Type B pancreatic cell (in vitro differentiated cells): ENCODE measurements at places on chromosomes 6 and 20. TPM values are rescaled to one million over a fixed set of nuclear protein-coding genes. Genes with fewer than 3 reads are reported as not detected.

GRCh38 chr6:39893286-39893685 lies 41.0 kb downstream of the MOCS1 start:
- no peak for DNase-seq

- DNase-seq = peak; percentile 79
Measured at GRCh38 chr20:3218307-3218988, 9.2 kb downstream of the ITPA start.

COMMD7 gene
- total RNA-seq = 72.3 and 82.3 TPM in 2 replicates

IL17F gene
- not detected in 2 replicates for total RNA-seq

GRCh38 chr6:41651246-41651961 lies 13.1 kb downstream of the MDFI start:
- no peak for DNase-seq

- DNase-seq = no peak
Measured at GRCh38 chr6:151475653-151476523, 17.9 kb upstream of the CCDC170 start.

PNRC1 gene
- total RNA-seq = 140 and 150 TPM in 2 replicates

DNA sequence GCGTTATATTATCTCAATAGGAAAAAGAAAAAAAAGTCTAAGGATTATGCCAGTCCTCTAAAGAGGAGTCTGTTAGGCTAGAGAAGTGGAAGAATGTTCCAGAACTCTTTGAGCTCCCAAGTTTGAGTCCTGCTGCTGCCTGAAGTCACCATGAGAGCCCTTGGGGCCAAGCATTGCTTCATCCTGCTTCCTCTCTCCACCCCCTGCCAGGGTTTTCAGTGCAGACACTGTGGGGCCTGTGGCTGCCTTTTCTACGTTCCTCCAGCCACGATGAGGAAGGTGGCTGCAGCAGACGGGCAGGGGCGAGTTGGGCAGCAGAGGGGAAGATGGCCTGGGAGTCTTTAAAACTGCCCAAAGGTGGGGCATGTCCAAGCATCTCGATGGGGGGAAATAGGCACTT lies 214.4 kb upstream of the KCNG1 start:
- no peak for DNase-seq

TRIM40 gene
- 0.17 TPM in 1 of 2 replicates, not detected in the other for total RNA-seq

- DNase-seq = no peak
Measured at GRCh38 chr6:165967810-165968407, 199.7 kb downstream of the TBXT start.

DNA sequence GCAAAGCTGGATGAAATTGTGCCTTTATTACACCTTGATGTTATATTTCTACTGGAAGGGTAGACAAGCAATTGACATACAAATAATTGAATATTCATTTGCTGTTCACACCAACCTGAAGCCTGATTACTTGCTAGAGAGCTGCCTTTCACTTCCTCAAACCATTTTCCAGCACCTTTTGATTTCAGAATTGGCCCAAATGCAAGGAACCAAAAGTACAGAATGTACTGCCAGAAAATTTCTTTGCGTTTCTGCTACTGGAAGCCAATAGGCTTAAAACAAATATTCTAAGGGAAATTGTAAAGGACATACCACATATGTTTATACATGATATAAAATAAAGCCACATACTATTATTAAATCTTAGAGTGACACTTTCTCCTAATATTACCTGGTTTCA lies 94.5 kb downstream of the RFPL4B start:
- no peak for DNase-seq

- DNase-seq = no peak
Measured at GRCh38 chr6:135913785-135914184, 62.3 kb downstream of the PDE7B start.

- no peak for DNase-seq
Measured at GRCh38 chr6:167113047-167113754, 9.7 kb upstream of the CCR6 start.

GRCh38 chr6:50922579-50923525 lies 104.2 kb downstream of the TFAP2B start:
- DNase-seq = no peak

- DNase-seq = no peak
Measured at GRCh38 chr6:79813143-79813850, 134.1 kb downstream of the ELOVL4 start.

ULBP2 gene
- 1.4 TPM in 1 of 2 replicates, not detected in the other for total RNA-seq

GRCh38 chr6:115717062-115717461 lies 343.6 kb downstream of the FRK start:
- DNase-seq = no peak

DNA sequence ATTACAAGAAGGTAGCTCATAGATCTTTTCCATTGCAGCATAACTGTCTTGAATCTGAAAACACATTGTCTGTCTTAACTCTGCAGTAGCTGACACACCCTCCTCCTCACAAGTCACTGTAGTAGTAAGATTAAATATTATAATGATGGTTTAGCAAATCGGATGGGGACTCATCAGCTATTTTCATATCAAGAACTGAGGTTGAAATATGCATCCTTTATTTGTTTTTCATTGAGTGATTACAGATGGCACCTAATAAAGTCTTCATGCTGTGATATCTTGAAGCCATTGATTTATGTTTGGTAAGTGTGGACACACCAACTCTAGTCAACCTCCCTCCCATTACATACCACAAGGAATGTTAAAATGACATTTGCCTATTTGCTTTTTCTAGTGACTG lies 267.4 kb upstream of the TAB2 start:
- no peak for DNase-seq

- no peak for DNase-seq
Measured at GRCh38 chr6:141158740-141159139, 974.0 kb upstream of the GJE1 start.

- no peak for DNase-seq
Measured at GRCh38 chr6:166244353-166245045, 63.7 kb downstream of the PRR18 start.

GRCh38 chr6:162699961-162700360 lies 27.6 kb downstream of the PRKN start:
- no peak for DNase-seq

CHRNA4 gene
- total RNA-seq = 1.8 and 9.1 TPM in 2 replicates

APCDD1L gene
- 0.26 and 0.53 TPM in 2 replicates for total RNA-seq

DNA sequence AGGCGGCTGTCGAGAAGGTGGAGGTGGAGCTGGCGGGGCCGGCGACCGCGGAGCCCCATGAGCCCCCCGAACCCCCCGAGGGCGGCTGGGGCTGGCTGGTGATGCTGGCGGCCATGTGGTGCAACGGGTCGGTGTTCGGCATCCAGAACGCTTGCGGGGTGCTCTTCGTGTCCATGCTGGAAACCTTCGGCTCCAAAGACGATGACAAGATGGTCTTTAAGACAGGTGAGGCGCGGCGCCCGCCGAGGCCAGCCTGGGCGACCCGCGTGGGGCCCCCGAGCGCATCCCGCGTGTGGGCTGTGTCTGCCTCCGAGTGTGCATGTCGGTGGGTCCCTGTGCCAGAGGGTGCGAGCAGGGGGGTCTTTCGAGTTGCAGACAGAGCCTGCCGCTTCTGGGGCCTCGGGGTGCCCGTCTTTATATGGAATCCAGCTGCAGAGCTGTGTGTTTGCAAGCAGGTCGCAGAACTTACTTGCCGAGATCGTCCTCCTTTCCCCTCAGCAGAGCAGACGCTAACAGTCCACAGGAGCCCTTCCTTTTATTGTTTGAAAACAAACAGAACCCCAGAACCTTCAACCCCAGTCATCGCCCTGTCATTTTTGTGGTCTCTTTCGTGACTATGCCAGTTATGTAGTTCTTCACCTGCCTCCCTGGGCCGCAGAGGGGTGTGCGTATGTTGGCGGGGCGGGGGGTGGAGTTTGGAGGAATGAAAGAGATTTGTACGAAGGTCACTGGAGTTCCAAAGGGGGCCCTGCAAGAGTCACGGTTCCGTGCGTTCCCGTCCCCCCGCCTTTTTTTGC lies 766 bp downstream of the SLC16A10 start:
- DNase-seq = no peak

DNA sequence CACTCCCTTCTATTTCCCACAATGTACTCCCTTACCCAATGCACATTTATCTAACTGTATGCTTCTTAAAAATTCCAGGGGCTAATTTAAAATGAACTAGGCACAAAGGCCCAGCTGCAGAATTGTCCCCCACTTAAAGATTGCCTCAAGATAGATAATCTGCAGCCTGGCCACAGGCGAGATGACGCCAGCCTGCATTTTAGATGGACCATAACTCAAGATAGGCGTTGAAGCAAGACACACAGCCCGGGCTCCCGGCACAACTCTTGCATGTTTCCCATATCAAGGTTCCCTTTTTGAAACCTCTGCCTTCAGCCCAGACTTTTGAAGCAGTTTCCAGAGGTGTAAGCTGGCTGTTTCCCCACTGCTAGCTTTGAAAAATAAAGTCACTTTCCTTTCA lies 3.2 kb upstream of the REPS1 start:
- no peak for DNase-seq

DNA sequence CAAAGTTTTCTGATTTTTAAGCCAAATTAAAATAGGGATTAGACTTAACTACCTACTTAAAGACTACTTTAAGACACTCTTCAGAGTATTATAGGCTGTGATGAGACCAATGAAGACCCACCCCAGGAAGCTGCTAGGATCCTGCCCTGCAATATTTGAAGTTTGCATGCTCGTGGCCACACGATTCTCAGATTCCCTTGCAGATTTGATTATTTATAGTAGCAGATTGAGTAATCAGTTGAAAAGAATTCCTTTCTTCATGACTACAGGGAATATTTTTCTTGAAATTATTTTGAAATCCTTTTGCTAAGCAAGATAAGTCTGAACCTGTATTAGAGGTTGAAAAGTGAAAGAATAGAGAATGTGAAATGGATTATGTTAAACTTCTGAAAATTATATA lies 122.3 kb downstream of the B3GAT2 start:
- no peak for DNase-seq

- DNase-seq = no peak
Measured at GRCh38 chr6:43712579-43712978, 25.0 kb upstream of the MRPS18A start.

- no peak for DNase-seq
Measured at GRCh38 chr6:44086931-44087574, 40.2 kb downstream of the MRPL14 start.

- no peak for DNase-seq
Measured at GRCh38 chr20:25196786-25197120, 1.2 kb downstream of the ENTPD6 start.

DNA sequence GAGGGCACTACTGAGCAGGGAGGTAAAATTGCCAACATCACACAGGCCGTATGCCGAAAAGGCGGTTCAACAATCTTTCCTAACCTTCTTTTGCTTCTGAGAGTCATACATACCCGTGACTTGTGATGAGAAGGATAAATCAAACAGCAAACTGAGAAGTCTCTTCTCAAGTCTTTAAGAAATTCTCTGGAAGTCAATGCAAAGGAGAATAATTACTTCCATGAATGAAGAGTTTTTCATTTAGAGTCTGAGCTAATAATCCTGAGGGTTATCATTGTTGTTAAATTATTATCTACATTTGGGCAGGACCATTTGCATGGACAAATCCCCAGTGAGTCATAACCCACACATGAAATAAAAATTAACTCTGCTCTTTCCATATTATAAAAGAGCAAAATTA lies 22.4 kb upstream of the ILRUN start:
- no peak for DNase-seq

GRCh38 chr20:20289331-20289730 lies 78.6 kb upstream of the INSM1 start:
- DNase-seq = no peak

DOK5 gene
- total RNA-seq = 2.2 and 26.9 TPM in 2 replicates

TPBG gene
- 16.9 and 168 TPM in 2 replicates for total RNA-seq

DNA sequence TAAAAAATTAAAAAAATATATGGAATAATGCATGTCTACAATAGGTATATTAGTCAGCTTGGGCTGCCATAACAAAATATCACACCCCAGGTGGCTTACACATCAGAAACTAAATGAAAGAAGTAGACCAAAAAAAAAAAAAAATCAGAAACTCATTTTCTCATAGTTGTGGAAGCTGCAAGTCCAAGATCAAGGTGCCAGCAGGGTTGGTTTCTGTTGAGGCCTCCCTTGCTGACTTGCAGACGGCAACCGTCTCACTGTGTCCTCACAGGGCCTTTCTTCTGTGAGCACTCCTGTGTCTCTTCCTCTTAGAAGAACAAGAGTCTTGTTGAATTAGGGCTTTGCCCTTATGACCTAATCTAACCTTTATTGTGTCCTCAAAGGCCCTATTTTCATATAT lies 11.4 kb upstream of the GDAP1L1 start:
- no peak for DNase-seq

DNA sequence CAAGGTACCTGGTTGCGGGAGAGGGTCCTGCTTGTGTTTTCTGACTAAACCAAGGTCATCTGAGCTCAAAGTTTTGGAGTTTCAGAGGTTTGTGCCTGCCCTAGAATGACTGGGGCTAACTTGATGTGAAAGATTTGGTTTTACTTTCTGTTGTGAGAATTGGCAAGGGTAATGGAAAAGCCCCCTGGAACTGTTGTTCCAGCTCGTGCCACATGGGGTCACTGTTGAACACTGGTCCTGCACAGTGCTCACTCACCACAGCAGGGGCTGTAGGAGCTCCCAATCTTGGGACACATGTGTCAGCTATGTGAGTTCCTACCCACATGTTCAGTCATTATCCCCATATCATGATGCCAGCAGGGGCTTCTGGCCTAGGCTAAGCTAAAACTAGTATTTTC lies 6.5 kb downstream of the TGM6 start:
- no peak for DNase-seq

GRCh38 chr6:70709826-70710225 lies 42.1 kb downstream of the SMAP1 start:
- DNase-seq = no peak

GRCh38 chr20:62524505-62524911 lies 48.7 kb upstream of the GATA5 start:
- DNase-seq = no peak

ZNF133 gene
- 14.1 and 19.8 TPM in 2 replicates for total RNA-seq

DNA sequence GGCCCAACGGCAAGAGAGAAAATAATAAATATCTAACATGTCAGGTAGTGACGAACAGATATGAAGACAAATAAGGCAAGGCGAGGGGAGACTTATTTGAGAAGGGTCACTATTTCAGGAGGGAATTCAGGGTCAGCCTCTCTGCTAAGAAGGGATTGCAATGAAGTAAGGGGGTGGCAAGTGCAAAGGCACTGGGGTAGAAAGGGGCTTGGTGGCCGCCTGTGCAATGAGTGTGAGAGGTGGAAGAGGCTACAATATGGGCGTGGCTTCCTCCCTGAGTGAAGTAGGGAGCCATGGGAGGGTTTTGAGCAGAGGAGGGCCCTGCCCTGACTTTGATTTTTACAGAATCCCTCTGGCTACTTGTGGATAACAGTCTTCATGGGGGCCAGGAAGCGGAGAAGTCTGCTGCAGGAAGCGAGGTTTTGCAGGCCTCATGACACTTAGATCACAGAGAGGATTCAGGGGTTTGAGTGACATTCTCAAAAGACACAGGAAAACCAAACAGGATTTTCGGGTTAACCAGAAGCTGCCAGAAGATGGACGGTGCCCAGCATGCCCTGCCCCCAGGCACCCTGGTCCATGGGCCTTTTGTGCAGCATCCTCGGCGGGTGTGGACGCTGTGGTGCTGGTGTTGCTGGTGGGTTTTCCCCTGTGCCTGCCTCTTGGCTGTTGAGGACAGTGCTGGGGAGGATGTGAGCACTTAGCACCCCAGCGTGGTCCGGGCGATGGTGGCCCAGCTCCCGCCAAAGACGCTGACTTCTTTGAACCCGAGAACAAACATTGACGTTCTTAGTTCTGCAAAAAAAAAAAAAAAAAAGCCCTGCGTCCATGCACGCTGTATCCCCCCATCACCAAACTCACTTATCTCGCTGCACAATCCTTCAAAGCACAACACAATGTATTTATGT lies 124.2 kb upstream of the PTPN1 start:
- no peak for DNase-seq

- DNase-seq = no peak
Measured at GRCh38 chr6:119352001-119352400, 2.4 kb upstream of the MAN1A1 start.

EDN1 gene
- total RNA-seq = 8.9 and 20.3 TPM in 2 replicates

POU3F2 gene
- total RNA-seq = 1.4 and 2.1 TPM in 2 replicates

ATF6B gene
- total RNA-seq = 95.8 and 99.3 TPM in 2 replicates

RIN2 gene
- 44.8 and 46.8 TPM in 2 replicates for total RNA-seq

- no peak for DNase-seq
Measured at GRCh38 chr6:127864701-127865100, 36.2 kb downstream of the THEMIS start.
